ENCODE measurements at places on chromosomes 4 and X.

DNA sequence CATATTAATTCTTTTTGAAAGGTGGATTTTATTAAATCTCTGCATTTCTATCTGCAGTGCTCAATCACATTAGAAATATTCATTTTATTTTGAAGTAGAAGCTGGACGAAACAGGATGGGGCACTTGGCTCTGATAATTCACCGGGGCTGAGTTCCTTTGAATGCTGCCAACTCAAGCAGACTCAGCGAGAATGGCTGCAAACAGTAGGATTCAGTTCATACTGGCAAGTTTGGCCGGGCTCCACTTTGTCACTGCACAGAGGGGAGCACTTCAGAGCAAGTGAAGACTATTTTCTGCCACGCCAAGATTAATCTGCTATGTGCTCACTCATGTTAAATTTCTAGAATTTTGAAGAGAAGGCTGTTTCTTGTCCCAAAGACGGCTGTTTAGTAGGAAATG lies 30.7 kb upstream of the KLHL8 start:
- DNase-seq = no peak

- DNase-seq = no peak
Measured at GRCh38 chr4:26033389-26033788, 119.4 kb downstream of the SMIM20 start.

- DNase-seq = no peak
Measured at GRCh38 chr4:113293043-113293560, 243.6 kb downstream of the ANK2 start.

GRCh38 chr4:30716158-30716557 lies 4.0 kb upstream of the PCDH7 start:
- DNase-seq = peak; percentile 22

DNA sequence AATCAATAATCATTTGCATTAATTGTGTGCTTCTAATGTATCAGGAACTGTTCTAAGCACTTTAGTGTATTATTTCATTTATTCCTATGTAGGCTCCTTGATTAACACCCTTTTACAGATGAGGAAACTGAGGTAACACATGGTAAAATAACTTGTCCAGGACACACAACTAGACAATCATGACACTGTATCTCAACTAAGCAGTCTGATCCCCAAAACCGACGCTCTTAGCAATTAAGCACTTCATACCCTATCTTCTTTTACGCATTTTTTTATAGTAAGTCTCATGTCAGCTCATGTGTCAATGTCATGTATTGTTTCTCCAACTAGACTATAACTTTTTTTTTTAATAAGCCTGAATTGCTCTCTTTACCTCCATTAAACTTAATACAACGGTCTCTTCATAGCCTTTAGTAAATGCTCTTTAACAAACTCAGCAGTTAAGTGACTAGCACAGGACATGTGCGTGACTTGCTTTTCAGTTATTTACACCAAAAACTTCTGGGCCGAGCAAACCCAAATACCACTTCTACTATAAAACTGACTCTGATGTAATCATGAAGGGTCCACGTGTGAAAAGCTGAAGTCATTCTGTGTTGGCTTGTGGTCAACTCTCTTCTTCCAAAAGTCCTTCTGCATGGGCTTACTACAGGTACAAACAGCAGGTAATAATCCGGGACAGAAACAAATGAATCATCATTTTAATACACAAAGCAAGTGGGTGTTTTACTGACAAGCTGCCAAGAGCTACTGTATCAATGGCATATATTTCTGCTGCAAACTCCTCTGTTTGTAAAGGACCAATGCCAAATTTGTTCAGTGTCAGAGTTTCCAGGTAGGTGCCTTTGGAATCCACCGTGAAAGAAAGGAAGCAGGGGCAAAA lies 7.9 kb upstream of the AMBN start:
- no peak for DNase-seq
